ENCODE measurements at places on chromosomes 7 and 10. TPM values are rescaled to one million over a fixed set of nuclear protein-coding genes. Genes with fewer than 3 reads are reported as not detected.

MLXIPL gene
- total RNA-seq, result not detected

FZD8 gene
- total RNA-seq, result 9.1 TPM

NYAP1 gene
- total RNA-seq, result 2.0 TPM

GPR15LG gene
- total RNA-seq, result not detected

ADAM8 gene
- 0.55 TPM for total RNA-seq

AKR1E2 gene
- total RNA-seq, result 8.2 TPM

TMEM270 gene
- total RNA-seq, result not detected

NKX6-2 gene
- not detected for total RNA-seq

KCND2 gene
- not detected for total RNA-seq

TNPO3 gene
- total RNA-seq, result 46.9 TPM

CLDN4 gene
- 0.25 TPM for total RNA-seq

LRRC18 gene
- not detected for total RNA-seq

BAG3 gene
- 66.7 TPM for total RNA-seq

C10orf105 gene
- not detected for total RNA-seq

COL26A1 gene
- total RNA-seq, result not detected

PVRIG gene
- total RNA-seq, result 0.80 TPM

MINDY3 gene
- total RNA-seq, result 21.2 TPM

SPRN gene
- 0.13 TPM for total RNA-seq

GUSB gene
- 55.7 TPM for total RNA-seq

CCDC126 gene
- 8.6 TPM for total RNA-seq

ASIC3 gene
- 0.69 TPM for total RNA-seq

C10orf67 gene
- not detected for total RNA-seq

SORBS1 gene
- total RNA-seq, result 3.2 TPM

ITGA8 gene
- total RNA-seq, result 0.12 TPM

VWC2 gene
- not detected for total RNA-seq

PHF14 gene
- 38.6 TPM for total RNA-seq

MXI1 gene
- 8.5 TPM for total RNA-seq

INMT gene
- not detected for total RNA-seq

CALML3 gene
- total RNA-seq, result not detected

ZMIZ2 gene
- total RNA-seq, result 88.6 TPM

ITGB8 gene
- total RNA-seq, result 6.5 TPM

SNX10 gene
- 1.2 TPM for total RNA-seq

INHBA gene
- total RNA-seq, result 32.3 TPM

PCDH15 gene
- not detected for total RNA-seq

AKR1C3 gene
- total RNA-seq, result 4.8 TPM

PTF1A gene
- total RNA-seq, result not detected

MPP7 gene
- 0.73 TPM for total RNA-seq

UNC5B gene
- total RNA-seq, result 2.5 TPM

LIPK gene
- total RNA-seq, result not detected

CYP26C1 gene
- 2.0 TPM for total RNA-seq

PIP gene
- total RNA-seq, result not detected

EGR2 gene
- total RNA-seq, result 0.46 TPM

DHTKD1 gene
- total RNA-seq, result 15.3 TPM

OPALIN gene
- not detected for total RNA-seq

DYNC1I1 gene
- 3.3 TPM for total RNA-seq

ITIH5 gene
- total RNA-seq, result not detected

AGMO gene
- 0.40 TPM for total RNA-seq

TMEM176A gene
- total RNA-seq, result not detected

ANXA8 gene
- not detected for total RNA-seq

NCF1 gene
- total RNA-seq, result not detected

SUGCT gene
- 2.2 TPM for total RNA-seq

ZNF365 gene
- 2.9 TPM for total RNA-seq
